SK-N-DZ (cell line): ENCODE measurements at places on chromosomes 5 and 9.

- peak; percentile 89 for DNase-seq
Observed at GRCh38 chr9:81595887-81596543, 93.3 kb downstream of the TLE1 start.

GRCh38 chr9:130729145-130729544, 35.6 kb downstream of the EXOSC2 start:
- no peak for DNase-seq

DNA sequence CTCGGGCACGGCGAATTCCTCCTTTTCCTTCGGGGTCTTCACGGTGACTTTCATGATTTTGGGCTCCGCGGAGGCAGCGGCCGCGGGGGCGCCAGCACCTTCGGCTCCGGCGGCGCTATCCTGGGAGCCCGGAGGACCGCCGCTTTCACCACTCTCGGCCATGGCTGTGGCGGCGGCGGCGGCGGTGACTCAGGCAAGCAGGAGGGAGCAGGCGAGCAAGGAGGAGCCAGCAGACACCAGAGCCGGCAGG, 315 bp downstream of the UBQLN1 start:
- no peak for DNase-seq

DNA sequence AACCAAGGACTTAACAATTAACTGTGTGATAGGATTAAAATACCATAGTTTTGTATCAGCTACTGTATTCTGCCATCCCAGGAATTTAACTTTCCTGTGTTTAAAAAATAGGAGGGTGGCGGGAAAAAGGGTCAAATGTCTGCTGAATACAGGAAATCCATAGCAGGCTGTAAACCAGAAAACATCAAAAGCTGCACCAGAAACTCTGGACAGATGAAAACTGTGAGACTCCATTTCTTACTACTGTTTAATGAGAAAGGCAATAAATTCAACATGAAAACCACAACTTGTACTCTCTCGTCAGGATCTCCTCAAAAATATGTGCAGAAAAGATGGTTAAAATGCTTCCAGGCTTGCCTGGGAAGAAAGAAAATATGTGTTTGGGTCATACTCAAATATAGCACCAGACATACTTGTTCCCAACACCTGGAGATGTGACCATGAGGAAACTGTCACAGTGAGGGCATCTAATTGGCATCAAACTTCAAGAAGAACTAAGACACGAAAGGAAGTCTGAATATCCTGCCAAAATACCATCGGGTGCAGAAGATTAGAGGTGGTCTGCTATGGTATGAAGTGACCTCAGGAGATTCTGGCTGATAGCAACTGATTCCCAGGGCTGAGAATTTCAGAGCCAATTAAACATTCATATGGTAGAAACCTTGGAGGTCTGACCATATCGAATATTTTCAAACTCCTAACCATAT, 164.7 kb upstream of the TARS1 start:
- no peak for DNase-seq

GRCh38 chr5:81909677-81910076, 62.1 kb upstream of the ATG10 start:
- no peak for DNase-seq

DNA sequence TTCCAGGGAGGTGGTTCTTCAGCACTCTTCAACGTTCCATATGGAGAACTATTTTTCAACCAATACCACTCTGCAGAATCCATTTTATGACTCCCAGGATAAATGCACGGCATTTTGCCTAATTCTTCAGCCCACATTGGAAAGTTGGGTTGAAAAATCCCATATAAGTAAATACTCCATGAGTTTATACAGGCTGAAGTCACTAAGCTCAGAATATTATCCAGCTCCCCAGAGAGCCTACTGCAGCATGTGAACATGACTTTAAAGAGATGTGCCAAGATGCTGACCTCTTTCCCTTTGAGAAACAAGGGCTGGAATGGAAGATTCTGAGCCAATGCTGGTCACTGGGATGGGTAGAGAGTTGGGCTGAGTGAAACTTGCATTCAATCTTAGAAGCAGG, 111.9 kb upstream of the SLIT3 start:
- DNase-seq = no peak

DNA sequence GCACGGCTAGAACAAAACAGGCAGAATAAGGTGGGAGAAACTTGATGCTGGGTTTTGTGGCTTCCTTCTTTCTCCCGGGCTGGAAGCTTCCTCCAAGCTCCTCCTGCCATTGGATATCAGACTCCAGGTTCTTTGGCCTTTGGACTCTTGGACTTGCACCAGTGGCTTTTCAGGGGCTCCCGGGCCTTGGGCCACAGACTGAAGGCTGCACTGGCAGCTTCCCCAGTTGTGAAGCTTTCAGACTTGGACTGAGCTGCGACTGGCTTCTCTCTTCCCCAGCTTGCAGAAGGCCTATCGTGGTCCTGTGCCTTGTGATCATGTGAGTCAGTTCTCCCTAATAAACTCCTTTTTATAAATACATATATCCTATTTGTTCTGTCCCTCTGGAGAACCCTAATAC, 364.4 kb downstream of the DNAH5 start:
- no peak for DNase-seq

- no peak for DNase-seq
Observed at GRCh38 chr5:74934949-74935751, 69.0 kb upstream of the FAM169A start.

GRCh38 chr9:33659921-33660320, 135.4 kb upstream of the PRSS3 start:
- DNase-seq = no peak

DNA sequence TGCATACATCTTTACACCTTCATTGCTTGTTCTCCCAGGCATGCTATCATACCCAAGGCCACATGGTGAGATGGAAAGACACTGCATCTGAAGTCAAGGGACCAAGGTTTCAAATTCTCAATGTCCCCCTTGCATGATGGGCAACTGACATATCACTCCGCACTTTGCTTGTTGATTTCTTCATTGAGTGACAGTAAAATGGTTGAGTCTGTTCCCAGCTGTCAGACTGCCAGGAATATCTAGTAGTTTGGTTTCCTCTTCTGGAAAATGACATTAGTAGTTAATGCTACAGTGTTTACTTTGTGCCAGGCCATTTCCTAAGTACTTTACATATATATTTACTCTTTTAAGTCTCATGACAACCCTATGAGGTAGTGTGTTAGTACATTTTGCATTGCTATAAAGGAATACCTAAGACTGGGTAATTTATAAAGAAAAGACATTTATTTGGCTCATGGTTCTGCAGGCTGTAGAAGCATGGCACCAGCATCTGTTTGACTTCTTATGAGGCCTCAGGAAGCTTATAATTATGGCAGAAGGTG, 114.4 kb downstream of the PCSK1 start:
- no peak for DNase-seq

- DNase-seq = no peak
Observed at GRCh38 chr9:94300470-94301301, 27.8 kb downstream of the NUTM2F start.

- DNase-seq = no peak
Observed at GRCh38 chr9:81546489-81546888, 142.9 kb downstream of the TLE1 start.

- no peak for DNase-seq
Observed at GRCh38 chr9:6692881-6693361, 47.4 kb upstream of the GLDC start.

- DNase-seq = no peak
Observed at GRCh38 chr5:149471406-149472183, 79.6 kb downstream of the CSNK1A1 start.

DNA sequence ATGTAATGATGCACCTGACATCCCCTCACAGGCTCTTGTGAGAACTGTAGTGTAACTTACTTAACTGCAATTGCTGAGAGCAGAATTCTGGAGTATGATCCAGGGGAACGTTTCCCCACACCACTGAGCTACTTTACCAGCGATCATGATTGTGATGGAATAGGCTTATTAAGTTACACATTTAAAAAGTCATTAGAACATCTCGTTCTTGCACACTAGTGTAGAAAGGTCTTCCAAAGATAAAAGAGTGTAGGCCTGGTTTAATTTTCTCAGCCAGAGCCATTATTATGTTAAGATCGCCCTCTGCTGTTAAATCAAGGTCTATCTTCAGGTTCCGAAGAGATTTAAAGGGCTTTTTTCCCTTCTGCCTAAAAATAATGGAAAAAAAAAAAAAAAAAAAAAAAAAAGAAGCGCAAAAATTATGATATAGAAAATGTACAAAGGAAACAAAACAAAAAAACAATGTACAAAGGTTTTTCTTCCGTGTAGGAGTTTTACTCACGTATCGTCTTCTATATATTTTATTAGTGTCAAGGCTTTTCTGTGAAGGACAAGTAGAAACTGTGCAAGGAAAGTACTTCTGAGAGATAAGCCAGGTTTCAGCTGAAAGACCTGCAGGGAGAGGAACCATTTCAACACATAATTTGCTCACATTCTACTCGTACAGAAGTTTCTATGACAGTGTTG, 18.6 kb upstream of the MOB3B start:
- no peak for DNase-seq

DNA sequence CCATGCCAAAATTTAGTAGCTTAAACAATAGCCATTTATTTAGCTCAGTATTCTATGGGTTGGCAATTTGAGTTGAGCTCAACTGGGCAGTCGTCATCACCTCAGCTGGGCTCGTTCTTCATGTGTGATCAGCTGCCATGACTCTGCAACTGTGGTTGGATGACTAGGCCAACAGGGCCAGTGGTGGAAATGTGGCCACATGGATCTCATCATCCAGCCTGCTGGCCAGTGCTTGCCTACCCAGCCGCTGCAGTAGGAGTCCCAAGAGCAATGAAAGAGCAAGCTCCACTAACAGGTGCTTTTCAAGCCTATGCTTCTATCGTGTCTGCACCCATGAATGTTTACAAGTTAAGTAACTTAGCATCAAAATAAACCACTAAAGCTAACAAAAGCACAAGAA, 158.0 kb downstream of the ATPSCKMT start:
- no peak for DNase-seq

DNA sequence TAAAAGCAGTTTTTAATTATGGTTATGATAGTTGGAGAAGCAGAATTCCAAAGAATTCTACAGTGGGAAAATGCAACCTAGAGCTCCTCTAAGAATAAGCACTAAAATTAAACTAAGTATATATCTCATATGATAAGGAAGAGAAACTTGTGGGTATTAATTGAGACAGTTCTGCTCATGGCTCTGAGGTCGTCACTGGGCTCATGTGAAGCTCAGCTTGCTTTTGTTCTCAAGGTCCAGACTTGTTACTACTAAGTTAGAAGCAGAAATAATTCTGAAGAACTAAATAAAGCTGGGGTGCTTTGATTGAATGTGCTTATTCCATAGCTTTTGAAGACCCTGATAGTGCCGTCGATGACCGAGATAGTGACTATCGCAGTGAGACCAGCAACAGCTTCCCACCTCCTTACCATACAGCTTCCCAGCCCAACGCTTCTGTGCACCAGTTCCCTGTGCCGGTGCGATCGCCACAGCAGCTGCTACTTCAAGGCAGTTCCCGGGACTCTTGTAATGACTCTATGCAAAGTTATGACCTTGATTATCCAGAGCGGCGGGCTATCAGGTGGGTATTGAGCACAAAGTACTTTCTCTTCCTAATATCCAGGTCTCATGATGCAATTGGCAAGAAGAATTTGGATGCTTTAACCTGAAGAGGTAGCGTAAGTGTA, 133.7 kb downstream of the UNC13B start:
- DNase-seq = no peak

GRCh38 chr9:119802621-119803020, 433.4 kb upstream of the BRINP1 start:
- no peak for DNase-seq

GRCh38 chr5:149730620-149731331, 666 bp downstream of the PPARGC1B start:
- DNase-seq = peak; percentile 24

GRCh38 chr5:173881811-173882575, 6.2 kb upstream of the CPEB4 start:
- DNase-seq = peak; percentile 30

DNA sequence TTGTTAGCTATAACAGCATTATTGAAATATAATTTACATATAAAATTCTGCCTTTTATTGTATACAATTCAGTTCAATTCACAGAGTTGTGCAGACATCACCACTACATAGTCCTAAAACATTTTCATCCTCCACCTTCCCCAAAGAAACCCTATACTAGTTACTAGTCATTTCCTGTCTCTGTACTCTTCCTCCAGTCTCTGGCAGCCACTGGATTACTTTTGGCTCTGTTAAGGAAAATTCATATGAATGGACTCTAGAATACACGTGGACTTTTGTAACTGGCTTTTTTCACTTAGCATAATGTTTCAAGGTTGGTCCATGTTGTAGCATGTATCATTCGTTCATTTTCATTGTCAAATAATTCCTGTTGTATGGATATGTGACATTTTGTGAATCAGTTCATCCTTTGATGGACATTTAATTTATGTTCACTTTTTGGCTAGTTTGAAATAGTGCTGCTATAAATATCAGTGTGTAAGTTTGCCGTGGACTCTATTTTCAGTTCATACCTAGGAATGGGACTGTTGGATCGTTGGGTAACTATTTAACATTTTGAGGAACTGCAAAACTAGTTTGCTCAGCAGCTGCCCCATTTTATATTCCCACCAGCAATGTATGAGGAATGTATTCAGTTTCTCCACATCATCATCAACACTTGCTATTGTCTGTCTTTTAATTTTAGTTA, 9.7 kb downstream of the ICE1 start:
- DNase-seq = no peak
